ENCODE measurements at places on chromosomes 11 and 22.
A peak's percentile ranks its signal among the peaks of the same experiment; 100 is the strongest.

- DNase-seq = peak; percentile 36
Observed at GRCh38 chr11:93248602-93249001, 50.8 kb upstream of the SLC36A4 start.

- no peak for DNase-seq
Observed at GRCh38 chr11:34052608-34053160, 1.2 kb downstream of the CAPRIN1 start.

DNA sequence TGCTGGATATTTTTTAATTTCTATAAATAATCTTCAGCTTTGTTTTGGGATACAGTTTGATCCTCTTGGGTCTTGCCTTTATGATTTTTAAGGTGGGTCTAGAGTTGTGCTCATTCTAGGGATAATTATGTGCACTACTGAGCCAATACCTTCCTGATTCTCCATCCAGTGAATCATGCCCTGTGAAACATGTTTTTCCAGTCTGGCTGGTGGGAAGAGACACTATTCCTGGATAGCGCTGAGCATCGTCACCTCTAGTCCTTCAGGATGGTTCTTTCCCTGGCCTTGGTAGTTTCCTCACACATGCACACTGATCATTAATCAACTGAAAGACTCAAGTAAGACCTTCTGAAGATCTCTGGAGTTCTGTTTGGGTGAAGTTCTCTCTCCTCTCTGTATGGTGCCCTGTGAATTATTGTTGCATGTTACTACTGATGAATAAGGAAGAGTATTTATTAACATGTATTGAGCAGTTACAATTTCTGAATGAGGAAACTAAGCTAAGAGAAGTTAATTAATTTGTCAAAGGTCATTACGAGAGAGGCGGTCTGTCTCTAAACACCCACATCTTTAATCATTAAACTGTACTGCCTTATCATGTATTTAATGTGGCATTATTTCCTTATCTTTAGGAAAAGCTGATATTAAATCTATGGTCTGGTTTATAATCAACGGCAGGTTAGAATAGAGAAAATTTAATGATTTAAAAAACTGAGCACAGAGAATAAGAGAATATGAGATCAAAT lies 39.1 kb upstream of the LIPT2 start:
- no peak for DNase-seq

- no peak for DNase-seq
Observed at GRCh38 chr11:108915666-108916065, 250.8 kb downstream of the DDX10 start.

DNA sequence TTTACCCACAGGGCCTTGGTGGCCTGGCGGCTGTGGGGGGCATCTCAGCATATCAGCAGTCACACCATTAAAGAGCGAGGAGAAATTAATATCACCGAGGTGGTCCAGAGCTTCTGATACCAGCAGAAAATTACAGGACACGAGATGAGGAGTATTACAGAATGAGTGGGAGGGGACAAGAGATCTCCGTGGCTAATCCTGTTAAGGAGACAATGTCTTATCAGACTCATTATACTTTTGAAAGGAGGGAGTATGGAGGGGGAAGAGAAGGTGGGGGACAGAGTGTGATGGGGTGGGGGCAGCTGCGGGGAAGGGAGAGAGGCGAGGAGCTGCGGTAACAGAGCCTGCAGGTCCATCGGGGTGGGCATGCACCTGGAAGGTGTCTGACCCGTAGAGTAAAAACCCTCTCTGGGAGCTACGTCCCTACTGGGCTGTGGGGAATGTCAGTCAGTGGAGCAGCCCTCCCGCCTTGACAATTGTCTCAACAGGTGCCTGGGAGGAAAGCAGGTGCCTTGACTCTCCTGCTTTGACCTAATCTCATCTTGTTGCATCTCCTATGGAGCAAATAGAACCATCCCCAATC lies 224.2 kb downstream of the CEP164 start:
- DNase-seq = no peak

DNA sequence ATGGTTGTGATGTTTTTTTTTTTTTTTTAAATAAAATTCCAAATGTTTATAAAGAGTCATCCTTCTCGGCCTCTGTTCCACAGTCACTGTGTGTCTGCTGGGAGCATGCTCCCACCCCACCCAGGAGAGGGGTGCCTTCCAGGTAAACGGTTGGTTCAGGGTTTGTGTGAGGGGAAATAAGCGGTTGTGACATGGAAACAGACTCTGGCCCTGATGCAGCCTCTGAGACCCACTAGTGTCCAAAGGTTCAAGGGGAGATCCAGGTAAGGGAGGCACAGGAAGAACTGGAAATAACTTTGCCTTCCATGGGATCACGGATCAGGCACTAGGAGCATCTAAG lies 6.0 kb upstream of the GAS2L1 start:
- DNase-seq = no peak

- DNase-seq = no peak
Observed at GRCh38 chr11:20056109-20056949, 103.9 kb downstream of the DBX1 start.

GRCh38 chr11:10891151-10891720 lies 33.4 kb upstream of the ZBED5 start:
- no peak for DNase-seq

GRCh38 chr11:41527530-41527929 lies 68.1 kb upstream of the LRRC4C start:
- DNase-seq = no peak

DNA sequence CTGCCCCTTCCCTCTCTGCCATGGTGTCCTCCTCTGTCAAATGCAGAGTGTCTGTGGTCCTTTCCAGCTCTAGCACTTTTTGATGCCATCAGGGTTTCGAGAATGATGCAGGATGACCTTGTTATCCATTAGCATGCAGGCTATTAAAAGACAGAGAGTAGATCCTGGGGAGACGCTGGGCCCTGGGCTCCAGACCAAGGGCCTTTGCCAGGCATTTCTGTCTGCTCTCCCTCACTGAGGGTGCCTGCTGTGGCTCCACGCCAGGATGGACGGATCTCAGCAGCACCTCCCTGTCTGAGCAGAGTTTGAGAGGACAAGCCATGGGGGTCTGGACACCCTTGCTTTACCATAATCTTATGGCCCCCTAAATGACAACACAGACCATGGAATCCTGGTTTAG lies 110.8 kb upstream of the CD82 start:
- DNase-seq = no peak

DNA sequence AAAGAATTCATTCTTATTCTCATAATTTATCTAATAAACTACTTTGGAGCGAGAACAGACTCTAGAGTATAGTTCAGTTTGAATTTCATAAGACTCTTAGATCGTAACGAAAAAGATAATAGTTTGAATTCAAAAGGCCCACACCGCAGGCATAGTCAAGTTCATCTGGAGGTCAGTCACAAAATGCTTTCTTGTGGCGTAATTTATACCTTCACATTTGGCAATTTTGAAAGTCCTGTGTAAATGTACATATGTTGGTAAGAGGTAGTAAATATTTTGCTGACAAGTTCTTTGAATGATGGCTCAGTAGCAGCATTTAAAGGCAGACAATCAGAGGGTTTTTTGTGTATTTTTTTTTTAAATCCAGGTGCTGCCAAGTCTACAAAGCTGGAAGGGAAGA lies 88.1 kb downstream of the TEAD1 start:
- DNase-seq = no peak

- no peak for DNase-seq
Observed at GRCh38 chr22:25497181-25497641, 67.3 kb upstream of the GRK3 start.

DNA sequence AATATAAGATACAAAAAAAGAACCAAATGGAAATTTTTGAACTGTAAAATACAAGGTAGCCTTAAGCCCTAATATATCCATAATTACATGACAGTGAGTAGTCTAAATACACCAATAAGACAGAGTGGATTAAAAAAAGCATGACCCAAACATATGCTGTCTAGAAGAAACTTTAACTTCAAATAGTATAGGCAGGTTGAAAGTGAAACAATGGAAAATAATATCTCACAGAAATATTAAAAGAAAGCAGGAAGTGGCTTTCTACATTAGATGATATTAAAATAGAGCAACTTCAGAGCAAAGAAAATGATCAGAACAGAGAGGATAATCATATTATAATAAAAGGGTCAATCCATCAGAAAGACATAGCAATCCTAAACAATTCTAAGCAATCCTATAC lies 21.8 kb downstream of the DCUN1D5 start:
- no peak for DNase-seq

GRCh38 chr11:6205366-6205765 lies at the start of gene C11orf42:
C11orf42 (plus strand) TSS chr11:6205557; CDS start chr11:6205616, 59 bp downstream.
- DNase-seq = no peak

DNA sequence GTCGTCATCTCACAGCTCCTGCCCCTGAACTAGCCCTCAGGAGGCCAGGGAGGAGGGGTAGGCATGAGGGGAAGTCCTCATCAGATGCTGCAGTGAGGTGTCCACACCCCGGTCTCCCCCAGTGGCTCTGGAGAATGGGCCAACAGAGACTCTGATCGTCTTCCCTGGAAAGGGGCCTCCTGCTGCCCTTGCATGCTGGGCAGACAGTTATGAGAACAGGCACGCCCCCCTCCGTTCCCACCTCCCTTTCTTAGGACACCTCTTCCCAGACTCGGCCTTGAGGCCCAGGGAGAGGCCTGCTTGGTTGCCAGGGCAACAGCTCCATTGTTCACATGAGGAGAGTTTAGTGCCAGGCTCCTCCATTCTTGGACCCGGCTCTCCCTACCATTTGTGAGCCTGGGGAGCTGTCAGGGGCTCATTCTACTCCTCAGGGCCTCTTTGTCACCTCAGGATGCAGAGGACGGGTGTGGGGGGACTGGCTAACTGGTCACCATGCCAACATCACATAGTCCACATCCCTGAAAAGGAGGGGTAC lies 157.7 kb downstream of the TTC17 start:
- no peak for DNase-seq

GRCh38 chr11:61587541-61587941 lies 6.7 kb upstream of the SYT7 start:
- DNase-seq = no peak

DNA sequence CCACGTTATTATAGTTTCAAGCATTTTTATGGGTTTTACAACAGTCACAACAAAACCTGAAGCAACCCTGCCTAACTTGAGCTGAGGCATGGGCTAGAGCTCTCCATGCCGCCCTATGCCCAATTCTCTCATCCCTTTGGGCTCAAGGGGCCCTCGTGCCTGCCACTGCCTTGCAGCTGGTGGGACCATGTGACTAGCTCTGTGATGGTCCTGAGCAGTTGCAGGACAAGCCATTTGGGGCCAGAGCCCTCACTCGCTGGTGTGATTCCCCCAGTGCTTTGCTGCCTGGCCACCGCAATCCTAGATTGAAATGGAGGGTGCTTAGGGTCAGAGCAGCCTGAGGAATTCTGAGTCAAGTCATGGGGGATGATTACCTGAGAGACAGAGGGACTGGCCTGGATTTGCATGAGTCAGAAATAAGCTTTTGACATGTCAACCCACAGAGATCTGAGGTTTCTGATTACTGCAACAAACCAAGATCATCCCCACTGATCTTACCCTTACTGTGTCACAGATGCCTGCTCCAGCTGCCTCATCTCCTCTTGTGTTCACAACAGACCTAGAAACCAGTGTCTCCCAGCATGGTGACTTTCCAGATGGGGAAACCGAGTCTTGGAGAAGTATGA lies 323.7 kb downstream of the BRD1 start:
- DNase-seq = no peak

GRCh38 chr11:42840860-42841259 lies 470.9 kb upstream of the API5 start:
- DNase-seq = no peak
